CD4-positive, CD25-positive, alpha-beta regulatory T cell (primary cell): ENCODE measurements at places on chromosomes 2 and 18. TPM values are rescaled to one million over a fixed set of nuclear protein-coding genes. Genes with fewer than 3 reads are reported as not detected.

GRCh38 chr2:71776227-71776626 lies 322.9 kb downstream of the DYSF start:
- H3K4me3 ChIP-seq = no peak overlapping the region
- no peaks in the 10 kb centered on the region for H3K4me1 ChIP-seq
- H3K36me3 ChIP-seq = no peaks in the 10 kb centered on the region
- H3K27me3 ChIP-seq = no peaks in the 10 kb centered on the region
- no peak overlapping the region for H3K27ac ChIP-seq

The KCNJ3 gene
- total RNA-seq = not detected

- no peak overlapping the region for H3K27ac ChIP-seq
- H3K27me3 ChIP-seq = no peaks in the 10 kb centered on the region
- no peaks in the 10 kb centered on the region for H3K36me3 ChIP-seq
Observed at GRCh38 chr2:182883451-182883850, 17.0 kb upstream of the FRZB start.

GRCh38 chr18:4318311-4318710 lies 136.8 kb downstream of the DLGAP1 start:
- H3K4me3 ChIP-seq = no peak overlapping the region
- H3K4me1 ChIP-seq = no peaks in the 10 kb centered on the region
- no peak for DNase-seq
- H3K27ac ChIP-seq = no peak overlapping the region
- no peaks in the 10 kb centered on the region for H3K27me3 ChIP-seq

The LYPD1 gene
- total RNA-seq = not detected

The PPP1CB gene
- total RNA-seq = 303 TPM

DNA sequence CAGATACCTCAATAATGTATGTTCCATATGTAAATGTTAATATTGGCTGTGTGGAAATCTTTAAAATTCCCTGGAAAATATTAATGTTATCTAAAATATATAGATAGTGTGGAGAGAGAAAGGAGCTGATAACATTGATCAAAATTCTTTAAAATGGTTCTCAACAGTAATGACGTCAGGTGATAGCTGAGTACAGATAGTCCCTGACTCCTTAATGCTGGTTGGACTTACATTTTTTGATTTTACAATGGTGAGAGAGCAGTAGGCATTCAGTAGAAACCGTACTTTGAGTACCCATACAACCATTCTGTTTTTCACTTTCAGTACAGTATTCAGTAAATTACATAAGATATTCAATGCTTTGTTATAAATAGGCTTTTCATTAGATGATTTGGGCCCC lies 146.6 kb downstream of the GALNT3 start:
- H3K27ac ChIP-seq = no peak overlapping the region
- no peaks in the 10 kb centered on the region for H3K36me3 ChIP-seq
- H3K27me3 ChIP-seq = no peaks in the 10 kb centered on the region
- H3K4me3 ChIP-seq = no peak overlapping the region
- DNase-seq = no peak

DNA sequence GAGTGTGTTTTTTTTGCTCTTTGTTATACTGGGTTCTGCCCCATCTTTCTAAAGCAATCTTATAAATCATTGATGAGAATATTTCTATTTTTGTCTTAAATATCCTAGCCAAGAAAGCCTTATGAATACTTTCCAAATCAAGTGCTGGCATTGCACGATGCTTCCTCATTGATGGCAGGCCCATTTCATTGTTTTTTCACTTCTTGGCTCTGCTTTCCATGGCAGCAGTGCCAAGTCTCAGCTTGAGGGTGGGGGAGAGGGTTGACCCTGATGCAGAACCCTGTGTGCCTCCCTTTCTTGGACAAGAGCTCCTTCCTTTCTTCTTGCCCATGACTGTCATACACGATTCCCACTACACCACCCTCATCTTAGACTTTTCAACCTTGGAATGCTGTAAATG lies 16.7 kb upstream of the CELF4 start:
- no peak overlapping the region for H3K27ac ChIP-seq
- H3K4me1 ChIP-seq = no peaks in the 10 kb centered on the region
- no peaks in the 10 kb centered on the region for H3K36me3 ChIP-seq
- H3K27me3 ChIP-seq = no peaks in the 10 kb centered on the region
- H3K4me3 ChIP-seq = no peak overlapping the region

The SCN1A gene
- not detected for total RNA-seq

- H3K27ac ChIP-seq = no peak overlapping the region
- H3K4me1 ChIP-seq = no peaks in the 10 kb centered on the region
- H3K27me3 ChIP-seq = no peaks in the 10 kb centered on the region
- H3K4me3 ChIP-seq = no peak overlapping the region
Observed at GRCh38 chr2:171287611-171288010, 126.9 kb upstream of the TLK1 start.

GRCh38 chr18:22179174-22179573 lies 9.8 kb downstream of the GATA6 start:
- H3K36me3 ChIP-seq = no peaks in the 10 kb centered on the region
- no peak overlapping the region for H3K4me3 ChIP-seq
- no peak for DNase-seq
- H3K4me1 ChIP-seq = no peaks in the 10 kb centered on the region

The CCBE1 gene
- total RNA-seq = not detected

The HOXD1 gene
- total RNA-seq = not detected

The EIPR1 gene
- total RNA-seq = 26.6 TPM

- H3K27ac ChIP-seq = peak overlapping the region; percentile 100
- DNase-seq = no peak
- H3K4me3 ChIP-seq = peak overlapping the region; percentile 100
- peaks cover 30% of the 10 kb centered on the region for H3K4me1 ChIP-seq
Observed at GRCh38 chr2:197453914-197454398, 604 bp downstream of the COQ10B start.

The NRBP1 gene
- total RNA-seq = 182 TPM
